ENCODE measurements at places on chromosomes 2 and 18.

- no peak for DNase-seq
Measured at GRCh38 chr2:179266271-179266670, 1.6 kb upstream of the SESTD1 start.

DNA sequence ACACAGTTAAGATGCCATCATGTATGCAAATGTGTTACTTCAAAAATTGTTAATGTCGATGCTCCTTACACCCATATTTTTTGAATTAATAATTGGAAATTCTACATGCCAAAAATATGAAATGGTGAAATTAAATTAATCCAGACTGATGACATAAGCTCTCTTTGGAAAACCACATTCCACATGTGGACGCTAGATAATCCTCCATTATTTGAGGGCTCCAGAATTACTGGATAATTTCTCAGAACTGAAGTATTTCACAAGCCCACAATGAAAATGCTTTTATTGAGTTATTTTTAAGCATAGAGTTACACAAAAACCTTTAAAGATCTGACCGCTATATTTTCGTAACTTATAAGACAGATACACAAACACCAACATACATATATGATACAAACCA lies 47.8 kb downstream of the FARSB start:
- DNase-seq = no peak

GRCh38 chr2:40758401-40759155 lies 306.7 kb upstream of the SLC8A1 start:
- DNase-seq = no peak

DNA sequence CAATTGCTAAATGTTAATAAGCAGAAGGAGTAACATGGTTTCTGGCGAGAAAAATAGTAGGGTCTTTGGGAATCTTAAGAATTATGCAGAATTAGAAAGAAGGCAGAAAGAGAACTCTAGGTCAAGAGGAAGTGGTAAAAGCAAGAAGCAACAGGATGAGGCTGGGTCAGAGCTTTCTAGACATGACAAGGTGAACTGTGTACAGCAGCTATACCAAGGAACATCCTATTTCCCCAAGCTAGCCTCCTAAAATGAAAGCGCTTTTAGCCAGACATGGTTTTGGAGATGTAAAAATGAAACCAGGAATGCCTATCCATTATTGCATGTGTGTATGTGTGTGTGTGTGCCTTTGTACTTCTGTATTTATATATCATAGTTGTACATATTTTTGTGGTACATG lies 42.3 kb upstream of the STAT1 start:
- no peak for DNase-seq

DNA sequence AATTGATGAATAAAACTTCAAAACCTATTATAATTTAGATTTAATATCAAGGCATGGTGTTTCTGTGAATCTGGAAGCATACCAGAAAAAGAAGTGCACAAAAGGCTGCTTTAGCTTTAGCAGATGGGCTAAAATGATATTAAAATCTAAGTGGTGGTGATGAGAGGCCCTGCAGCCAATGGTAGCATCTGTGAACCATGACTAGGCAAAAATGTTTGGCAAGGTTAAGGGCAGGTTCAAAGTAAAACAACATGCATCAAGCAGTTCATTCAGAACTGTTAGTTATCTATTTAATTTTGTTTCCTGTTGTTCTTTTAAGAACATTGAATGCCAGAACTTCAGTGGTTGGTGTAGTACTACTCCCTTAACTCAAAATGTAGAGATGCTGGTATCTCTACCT lies 1736.9 kb upstream of the CELF4 start:
- no peak for DNase-seq

DNA sequence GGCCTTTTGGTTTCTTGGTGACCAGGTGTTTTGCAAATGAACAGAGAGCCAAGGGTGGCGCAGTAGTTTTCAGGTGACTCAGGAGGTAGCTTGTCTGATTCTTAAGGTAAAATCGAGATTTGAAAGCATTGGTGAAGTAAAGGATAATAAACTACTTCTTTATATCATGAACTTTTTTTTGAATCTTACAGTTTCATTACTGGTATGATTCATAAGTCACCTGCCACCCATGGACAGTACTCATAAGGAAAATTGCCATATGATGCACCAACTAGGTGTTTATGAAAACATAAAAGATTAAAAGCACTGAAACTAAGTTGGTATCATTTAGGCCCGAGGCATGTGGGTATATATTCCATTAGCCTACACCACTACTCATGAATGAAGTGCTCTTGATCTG lies 84.1 kb upstream of the MGAT5 start:
- no peak for DNase-seq

GRCh38 chr2:189661957-189662321 lies 680 bp downstream of the ASNSD1 start:
- DNase-seq = no peak

- no peak for DNase-seq
Measured at GRCh38 chr2:205438241-205438640, 244.1 kb upstream of the NRP2 start.

GRCh38 chr2:45741161-45741850 lies 89.8 kb downstream of the PRKCE start:
- no peak for DNase-seq

- DNase-seq = peak; percentile 5
Measured at GRCh38 chr18:45324495-45325113, 290.7 kb upstream of the SLC14A2 start.

DNA sequence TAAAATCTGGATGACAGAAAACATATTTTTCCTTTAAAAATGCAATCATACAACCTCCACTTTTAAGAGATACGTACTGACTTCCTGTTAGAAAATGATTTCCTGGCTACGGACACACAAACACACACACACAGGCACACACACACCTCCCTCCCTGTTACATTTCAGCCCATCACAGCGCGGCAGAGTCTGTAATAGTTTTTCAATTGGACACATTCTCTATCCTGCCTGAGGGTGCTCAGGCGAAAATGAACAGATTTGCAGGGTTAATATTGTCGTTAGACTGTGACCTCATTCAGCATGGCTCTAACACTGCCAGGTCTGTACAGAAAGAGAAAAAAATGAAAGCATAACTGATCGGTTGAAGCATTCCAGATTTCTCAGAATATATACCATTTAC lies 45.0 kb downstream of the KCTD1 start:
- no peak for DNase-seq

DNA sequence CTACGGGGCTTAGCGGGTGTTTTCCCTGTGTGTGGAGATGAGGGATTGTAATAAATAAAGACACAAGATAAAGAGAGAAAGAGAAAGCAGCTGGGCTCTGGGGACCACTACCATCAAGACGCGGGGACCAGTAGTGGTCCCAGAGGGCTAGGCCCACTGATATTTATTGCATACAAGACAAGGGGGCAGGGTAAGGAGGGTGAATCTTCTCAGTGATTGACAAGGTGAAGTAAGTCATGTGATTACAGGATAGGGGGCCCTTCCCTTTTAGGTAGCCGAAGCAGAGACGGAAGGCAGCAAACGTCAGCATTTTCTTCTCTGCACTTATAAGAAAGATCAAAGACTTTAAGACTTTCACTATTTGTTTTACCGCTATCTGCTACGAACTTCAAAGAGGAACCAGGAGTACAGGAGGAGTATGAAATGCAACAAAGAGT lies 4.5 kb upstream of the GAL3ST2 start:
- DNase-seq = no peak

All from HuH-7.5 (cell line).